ENCODE measurements at places on chromosomes 11 and 22.

DNA sequence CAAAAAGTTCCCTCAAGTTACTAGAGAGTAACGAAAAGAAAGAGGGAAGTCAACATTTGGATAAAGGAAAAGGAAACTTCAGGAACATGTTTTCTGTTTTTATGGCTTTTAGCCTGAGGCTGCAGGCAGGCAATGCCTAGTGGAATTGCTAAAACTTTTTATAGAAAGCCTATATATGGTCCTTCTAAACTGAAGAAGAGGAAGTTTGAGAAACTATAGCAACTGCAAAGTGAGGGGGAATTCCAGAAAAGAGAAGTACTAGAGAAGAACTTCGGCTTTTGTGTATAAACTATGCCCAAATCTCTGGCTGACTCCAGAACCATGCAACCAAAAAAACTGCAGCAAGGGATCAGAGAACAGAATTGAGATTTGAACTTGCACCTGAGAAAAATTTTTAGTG is 74.3 kb upstream of the ARHGAP42 start:
- DNase-seq: no peak

DNA sequence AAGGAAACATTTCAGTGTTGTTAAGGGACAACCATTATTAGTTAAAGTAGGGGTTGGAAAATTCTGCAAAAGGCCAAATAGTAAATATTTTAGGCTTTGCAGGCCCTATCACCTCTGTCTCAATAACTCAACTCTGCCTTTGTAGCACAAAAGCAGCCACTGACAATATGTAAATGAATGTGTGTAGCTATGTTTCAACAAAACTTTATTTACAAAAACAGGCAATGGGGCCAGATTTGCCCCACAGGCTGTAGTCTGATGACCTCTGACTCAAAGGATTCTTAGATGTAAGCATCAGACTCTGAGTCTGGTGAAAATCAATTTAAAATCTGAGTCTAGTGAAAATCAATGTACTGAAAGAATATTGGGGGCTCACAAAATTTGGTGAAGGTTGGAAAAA is 50.3 kb downstream of the PAK1 start:
- DNase-seq: no peak

DNA sequence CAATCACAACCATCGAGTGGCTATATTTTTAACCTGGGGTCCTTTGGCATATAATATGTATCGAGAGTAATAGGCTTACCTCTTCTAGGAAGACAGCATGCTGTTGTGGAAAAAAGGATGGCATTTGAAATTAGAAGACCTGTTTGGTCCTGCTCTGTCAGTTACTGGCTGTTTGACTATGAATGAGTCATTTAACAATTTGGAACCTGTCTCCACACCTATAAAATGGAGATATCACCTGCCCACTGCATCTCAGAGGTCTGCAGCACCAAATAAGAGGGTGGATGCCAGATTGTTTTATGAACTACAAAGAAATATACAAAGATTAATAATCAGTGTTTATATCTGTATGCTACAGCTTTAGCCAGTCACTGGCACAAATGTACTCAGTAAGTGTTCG is 60.8 kb downstream of the SLC25A17 start:
- DNase-seq: no peak

- DNase-seq: no peak
Measured at GRCh38 chr11:12386309-12386708, 8.9 kb downstream of the PARVA start.

GRCh38 chr11:64084951-64085710 is 49.4 kb downstream of the FLRT1 start:
- DNase-seq: no peak

DNA sequence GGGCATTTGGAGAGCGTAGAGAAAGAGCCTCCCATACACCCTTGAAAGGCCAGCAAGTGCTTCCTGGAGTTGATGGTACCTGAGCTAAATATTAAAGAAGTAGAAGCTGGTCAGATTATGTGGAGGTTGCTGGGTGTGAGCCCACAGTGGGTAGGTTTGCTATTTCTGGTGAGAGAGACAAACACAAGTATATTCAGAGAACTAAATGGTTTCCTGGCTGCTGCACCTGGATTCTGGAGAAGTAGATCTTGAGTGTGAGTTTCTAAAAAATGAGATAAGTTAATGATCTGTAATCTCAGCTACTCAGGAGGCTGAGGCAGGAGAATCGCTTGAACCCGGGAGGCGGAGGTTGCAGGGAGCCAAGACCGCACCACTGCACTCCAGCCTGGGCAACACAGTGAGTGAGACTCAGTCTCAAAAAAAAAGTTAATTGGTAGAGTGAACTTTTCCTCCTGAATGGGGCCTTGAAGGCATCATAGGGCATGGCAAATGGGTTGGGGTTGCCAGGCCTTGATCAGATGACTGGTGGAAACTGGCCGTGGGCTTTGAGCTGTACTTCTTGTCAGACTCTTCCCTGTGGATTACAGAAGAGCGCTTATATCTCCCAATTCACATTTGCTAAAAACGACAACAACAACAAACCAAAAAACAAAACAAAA is 75.8 kb downstream of the ADAMTS15 start:
- DNase-seq: no peak

Data from pulmonary artery endothelial cell (primary cell).